ENCODE measurements at places on chromosomes 1 and 21.

DNA sequence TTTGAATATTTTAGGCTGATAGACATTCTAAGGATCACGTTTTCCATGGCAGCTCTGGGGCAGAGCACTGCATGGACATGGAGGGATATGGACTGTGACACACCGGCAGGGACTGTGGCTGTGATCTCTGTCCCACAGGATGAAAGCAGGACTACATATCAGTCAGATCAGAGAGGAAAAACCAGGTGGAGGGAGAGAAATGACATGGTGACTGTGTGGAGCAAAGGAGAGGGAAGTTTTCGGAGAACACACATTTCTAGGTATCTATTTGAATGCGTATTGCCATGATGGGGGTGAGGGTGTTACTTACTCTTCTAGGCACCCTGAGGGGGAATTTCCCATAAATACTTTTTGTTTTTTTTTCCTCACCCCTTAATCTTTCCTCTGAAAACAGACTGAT lies 3.2 kb upstream of the CD1C start:
- DNase-seq, result no peak

GRCh38 chr1:24389231-24389678 lies 24.3 kb downstream of the STPG1 start:
- DNase-seq, result no peak

DNA sequence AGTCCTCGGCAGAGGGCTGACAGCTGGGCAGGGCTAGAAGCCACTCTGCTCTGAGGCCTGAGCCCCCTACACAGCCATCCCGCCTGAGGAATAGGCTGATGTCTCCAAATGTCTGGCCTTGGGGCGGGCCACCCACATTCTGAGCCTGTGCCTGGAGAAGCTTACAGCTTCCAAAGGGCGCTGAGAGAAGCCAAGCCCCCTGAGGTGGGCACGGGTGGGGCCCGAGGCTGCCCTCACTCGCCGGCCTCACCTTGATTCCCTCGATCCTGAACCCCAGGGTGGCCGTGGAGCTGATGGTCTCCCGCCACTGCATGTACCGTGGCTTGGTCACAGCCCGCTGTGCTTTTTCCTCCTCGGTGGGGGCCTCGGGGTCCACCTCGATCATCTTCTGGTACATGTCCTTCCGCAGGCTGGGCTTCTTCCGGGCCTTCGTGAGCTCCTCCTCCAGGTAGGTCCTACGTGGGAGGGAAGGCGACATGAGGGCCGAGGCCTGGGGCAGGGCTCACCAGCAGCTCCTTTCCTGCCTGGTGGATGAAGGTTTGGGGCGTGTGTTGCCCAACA lies 93.2 kb downstream of the STUM start:
- no peak for DNase-seq

GRCh38 chr1:3245768-3246167 lies 176.8 kb downstream of the PRDM16 start:
- no peak for DNase-seq

- DNase-seq, result no peak
These were observed 8.5 kb upstream of the IVL start for GRCh38 chr1:152899883-152900282.

GRCh38 chr1:190754666-190755065 lies 277.0 kb upstream of the BRINP3 start:
- DNase-seq, result no peak

- DNase-seq, result no peak
These were observed 76.9 kb upstream of the LYST start for GRCh38 chr1:235943581-235944114.

DNA sequence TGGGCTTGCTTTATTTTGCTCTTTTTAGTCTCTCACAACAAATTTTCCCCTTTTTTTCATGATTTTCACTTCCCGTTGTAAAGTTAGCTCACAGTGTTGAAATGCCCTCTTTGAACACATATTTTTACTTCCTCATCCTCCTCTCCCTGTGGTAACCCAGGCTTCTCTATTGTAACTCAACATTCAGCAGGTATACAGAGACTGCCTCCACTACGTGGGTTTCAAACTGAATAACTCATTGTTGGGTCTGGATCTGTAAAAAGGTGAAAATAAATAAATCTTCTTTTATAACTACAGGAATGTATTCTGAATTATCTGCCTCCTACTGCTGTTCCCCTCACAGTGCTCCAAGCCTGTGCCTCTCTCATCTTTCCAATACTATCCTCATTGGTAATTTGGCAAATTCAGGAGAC lies 166.4 kb downstream of the RUNX1 start:
- DNase-seq, result no peak

GRCh38 chr1:95095833-95096217 lies 21.3 kb upstream of the TLCD4 start:
- DNase-seq, result no peak

GRCh38 chr1:110228381-110228780 lies 18.3 kb downstream of the KCNC4 start:
- DNase-seq, result no peak

GRCh38 chr1:234899730-234900072 lies 228.9 kb downstream of the TOMM20 start:
- DNase-seq, result no peak

GRCh38 chr1:247639381-247639981 lies 34.1 kb downstream of the OR2G3 start:
- no peak for DNase-seq

DNA sequence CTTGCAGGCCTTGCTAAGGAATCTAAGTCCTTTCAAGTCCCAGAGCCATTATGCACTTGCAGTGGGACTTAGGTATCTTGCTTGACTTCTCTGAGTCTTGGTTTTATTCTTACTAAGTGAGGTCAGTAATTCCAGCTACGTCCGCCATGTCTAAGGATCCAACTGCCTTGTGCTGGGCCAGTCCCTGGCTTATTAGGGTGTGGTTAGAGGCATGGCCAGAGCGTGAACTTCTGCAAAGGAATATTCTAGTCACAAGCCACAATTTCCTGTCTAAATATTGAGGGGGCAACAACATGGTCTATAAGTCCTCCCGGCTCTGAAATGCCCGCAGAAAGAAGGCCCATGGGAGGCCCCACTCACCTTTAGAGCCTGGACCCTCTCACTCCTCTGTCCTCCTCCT lies 82.9 kb downstream of the TMEM53 start:
- no peak for DNase-seq

DNA sequence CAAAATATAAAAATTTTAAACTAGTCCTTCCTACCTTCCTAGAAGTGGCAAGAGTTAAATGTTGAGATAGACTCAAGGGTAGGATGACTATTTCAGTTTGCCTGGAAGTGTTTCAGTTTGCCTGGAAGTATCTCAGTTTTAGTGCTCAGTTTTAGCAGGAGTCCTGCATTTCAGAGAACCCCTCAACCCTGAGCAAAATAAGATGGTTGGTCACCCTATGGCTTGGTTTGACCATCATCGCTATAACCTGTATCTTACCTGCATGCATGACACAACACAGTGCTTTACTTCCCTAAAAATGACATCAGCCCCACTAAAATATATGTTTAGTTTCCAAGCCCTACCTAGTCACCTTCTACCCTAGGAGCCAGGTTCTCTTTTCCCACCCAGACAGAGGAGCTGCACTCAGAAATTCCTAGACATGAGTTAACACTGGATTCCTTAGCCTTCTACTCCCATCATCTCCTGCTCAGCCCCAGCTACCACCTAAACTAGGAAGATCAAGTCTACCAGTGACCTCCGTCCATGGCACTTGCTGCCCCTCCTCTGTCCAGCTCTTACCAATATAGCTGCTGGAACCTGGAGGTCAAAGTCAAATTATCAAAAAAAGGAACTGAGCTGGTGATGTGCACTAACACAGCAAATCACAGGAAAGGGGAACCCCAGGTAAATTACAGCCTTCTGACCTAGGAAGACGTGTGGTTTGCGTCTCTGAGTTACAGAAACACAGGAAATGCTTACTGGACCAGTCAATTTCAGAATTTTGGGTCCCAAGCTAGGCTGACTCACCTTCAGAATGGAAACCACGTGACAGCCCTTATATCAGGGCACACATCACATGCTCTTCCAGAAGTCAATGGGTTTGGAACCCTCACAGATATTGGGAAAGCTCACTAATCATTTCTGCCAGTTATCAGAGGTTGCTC lies 2.2 kb upstream of the G0S2 start:
- no peak for DNase-seq

GRCh38 chr1:121471523-121471922 lies 286.7 kb downstream of the SRGAP2C start:
- no peak for DNase-seq

- DNase-seq, result no peak
These were observed 9.3 kb downstream of the EEIG2 start for GRCh38 chr1:108569097-108569728.

- DNase-seq, result no peak
These were observed 26.4 kb upstream of the SUMO3 start for GRCh38 chr21:44844256-44844655.

- DNase-seq, result no peak
These were observed 3.3 kb upstream of the AGPAT3 start for GRCh38 chr21:43861706-43862105.

DNA sequence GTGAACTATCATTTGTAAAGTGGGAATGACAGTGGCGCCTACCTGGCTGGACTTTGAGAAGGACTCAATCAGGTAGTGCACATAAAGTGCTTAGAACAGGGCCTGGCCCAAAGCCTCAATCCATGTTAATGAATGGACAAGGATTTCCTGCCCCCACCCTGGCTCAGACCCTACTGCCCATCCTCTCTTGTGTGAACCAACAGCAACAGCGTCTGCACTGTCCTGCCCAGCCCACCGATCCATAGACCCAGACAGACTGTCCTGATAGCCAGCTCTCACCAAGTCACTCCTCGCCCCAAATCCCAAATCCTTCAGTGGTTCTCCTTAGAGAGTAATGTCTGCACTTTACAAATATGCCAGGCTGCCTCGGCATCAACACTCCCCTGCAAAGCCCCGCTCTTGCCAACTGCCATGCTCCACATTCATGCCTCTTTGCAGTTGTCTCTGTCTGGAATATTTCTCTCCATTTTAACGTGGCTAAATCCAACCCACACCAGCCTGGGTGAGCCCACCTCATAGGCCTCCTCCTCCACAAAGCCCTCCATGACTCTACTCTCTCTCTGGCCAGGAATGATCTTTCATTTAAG lies 157.6 kb upstream of the EDN2 start:
- DNase-seq, result no peak
